ENCODE measurements at places on chromosomes 3 and 15.

GRCh38 chr3:169432708-169433432 lies 230.6 kb downstream of the MECOM start:
- DNase-seq, result no peak

DNA sequence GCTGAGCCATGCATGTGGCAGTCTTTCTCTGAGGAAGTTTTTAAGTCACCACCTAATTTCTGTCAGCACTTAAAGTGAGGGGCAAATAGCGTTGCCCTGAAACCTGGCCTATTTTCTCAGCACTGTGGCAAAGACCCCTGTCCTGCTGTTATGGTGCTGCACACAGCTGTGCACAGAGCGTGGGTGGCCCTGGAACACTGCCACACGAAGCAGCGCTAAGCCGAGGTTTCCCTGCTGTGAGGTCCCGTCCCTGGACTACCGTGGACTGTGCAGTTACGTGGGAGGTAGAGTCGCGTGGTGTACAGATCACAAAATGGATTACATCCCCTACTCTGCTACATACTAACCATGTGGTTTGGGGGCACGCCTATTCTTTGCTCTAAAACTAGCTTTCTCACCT lies 101.6 kb upstream of the NR2E3 start:
- no peak for DNase-seq

- DNase-seq, result no peak
These were observed 24.3 kb upstream of the CP start for GRCh38 chr3:149245738-149246451.

GRCh38 chr3:45033791-45034190 lies 7.7 kb downstream of the CLEC3B start:
- DNase-seq, result no peak

DNA sequence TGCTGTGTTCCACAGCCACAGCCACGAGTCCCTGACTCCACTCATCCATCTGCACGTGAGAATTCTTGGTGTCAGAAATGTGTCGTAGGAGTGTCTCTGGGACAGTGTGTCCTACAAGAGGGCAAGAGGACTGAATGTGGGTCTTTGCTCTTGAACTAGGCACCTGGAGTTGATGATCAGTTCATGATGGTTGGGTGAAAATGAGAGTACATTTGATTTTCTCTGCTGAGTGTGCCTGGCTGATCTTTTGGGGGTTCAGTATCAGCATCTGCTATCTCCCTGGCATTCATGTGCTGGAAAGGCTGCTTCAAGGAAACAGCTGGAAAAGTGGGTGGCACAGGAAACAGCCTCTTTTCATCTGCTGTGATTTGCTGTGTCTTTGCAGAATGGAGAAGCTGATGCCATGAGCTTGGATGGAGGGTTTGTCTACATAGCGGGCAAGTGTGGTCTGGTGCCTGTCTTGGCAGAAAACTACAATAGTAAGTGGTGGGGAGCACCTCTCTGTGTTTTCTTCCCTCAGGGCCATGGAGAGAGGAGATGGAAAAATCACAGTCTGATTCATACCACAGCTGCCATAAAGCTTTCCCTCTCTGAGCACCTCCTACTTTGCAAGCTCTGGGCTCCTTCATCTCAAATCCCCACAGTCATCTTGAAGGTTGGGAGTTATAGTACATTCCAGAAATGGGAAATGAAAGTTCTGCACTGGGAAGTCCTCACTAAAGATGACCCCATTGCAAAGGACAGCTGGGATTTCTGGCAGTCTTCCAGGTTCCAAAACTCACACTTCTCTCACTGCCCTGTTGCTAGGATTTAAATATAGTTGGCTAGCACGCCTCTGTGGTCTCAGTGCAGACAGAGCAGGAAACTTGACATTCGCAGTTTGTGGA lies 17.8 kb downstream of the TF start:
- no peak for DNase-seq

GRCh38 chr15:94164202-94164807 lies 67.1 kb upstream of the MCTP2 start:
- peak; percentile 20 for DNase-seq

DNA sequence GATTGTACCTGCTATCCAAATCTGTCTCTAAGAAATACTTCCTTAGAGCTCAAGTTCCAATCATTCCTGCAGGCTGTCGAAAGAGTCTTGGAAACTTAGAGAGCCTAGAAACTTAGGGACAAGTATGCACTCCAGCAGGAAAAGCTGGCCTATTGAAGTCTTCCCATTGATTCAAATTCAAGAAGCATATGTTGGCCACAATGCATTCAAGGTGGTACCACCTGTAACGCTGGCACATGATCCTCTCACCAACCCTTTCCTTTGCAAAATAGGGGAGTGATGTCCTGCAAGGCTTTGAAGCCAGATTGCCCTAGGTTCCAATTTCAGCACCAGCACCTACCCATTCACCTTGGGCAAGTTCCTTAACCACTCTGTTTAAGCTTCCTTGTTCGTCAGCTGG lies 6.0 kb downstream of the ADAMTS9 start:
- no peak for DNase-seq

DNA sequence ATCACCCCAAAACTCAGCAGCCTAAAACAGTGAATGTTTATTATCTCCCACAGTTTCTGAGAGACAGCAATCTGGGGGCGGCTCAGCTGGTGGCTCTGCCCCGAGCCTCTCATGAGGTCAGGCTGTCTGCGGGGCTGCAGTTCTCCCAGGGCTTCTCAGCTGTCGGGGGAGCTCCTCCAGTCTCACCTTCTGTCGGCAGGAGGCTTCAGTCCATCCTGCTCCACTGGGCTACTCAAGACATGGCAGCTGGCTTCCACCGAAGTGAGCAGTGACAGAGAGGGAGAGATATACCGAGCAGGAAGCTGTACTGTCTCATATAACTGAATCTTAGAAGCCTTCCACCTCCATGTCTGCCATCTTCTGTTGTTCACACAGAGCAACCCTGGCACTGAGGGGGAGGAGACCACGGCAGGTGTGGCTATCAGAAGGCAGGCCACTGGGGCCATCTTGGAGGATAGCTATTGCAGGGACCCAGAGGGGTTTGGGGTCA lies 72.8 kb upstream of the ITGA11 start:
- no peak for DNase-seq

- DNase-seq, result no peak
These were observed 52.4 kb downstream of the GASK1A start for GRCh38 chr3:43031485-43031884.

DNA sequence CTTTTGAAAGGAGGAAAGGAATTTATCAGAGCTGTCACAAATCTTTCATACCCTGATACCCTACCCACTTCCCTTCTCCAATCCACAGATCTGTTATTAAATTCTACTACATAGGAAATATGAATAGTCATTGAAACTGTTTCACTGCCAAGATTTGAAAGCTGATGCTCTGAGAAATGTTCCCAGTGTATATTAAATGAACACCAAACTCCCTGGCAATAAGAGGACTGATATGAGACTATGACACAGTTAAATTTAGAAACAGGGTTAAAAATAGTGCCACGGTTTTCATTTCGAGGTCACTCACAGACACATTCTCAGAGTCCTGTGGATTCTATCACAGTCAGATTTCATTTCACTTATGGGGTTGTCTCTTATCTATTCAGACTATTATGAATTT lies 27.2 kb upstream of the GBE1 start:
- no peak for DNase-seq

- DNase-seq, result no peak
These were observed 91.8 kb downstream of the BTD start for GRCh38 chr3:15693355-15693754.

DNA sequence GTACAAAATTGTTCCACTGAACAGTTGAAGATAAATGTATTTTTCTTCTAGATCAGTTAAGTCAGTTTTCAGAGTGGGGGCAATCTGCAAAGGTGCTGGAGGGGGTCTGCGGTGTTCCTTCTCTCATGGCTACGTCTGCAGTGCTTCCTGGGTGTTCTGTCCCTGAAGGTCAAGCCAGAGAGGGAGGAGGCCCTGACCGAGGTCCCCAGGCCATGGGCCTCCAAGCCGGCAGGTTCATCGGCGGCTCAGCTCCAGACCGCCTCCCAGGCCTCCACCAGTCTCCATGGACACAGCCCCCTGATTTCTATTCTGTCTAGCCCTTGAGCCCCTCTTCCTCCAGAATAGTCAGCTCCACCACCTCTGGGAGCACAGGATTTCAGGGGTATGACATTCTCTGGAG lies 28.5 kb upstream of the TSEN2 start:
- DNase-seq, result no peak

Data from stimulated activated CD8-positive, alpha-beta memory T cell treated with anti-CD3 and anti-CD28 coated beads, Interleukin-7, amount 100 ng/mL, for 48 hours (primary cell).